ENCODE measurements at places on chromosomes 7 and 10. TPM values are rescaled to one million over a fixed set of nuclear protein-coding genes. Genes with fewer than 3 reads are reported as not detected.

DNA sequence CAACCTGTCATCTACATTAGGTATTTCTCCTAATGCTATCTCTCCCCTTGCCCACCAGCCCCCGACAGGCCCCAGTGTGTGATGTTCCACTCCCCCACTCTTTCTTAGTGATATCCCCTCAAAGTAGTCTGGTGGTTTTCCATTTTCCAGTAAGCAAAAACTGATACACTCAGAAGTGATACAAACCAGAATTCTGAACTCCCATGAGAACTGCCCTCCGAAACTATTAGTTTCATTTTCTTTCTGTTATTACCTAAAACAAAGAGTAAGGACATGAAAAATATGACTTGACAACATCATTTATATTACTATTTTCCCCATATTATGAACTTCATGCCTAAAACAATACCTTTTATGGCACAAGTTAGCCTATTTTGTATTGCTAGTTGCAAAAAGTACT is 175.0 kb downstream of the OTUD1 start:
- no peak for DNase-seq

GRCh38 chr10:51272555-51272954 is 198.3 kb downstream of the PRKG1 start:
- DNase-seq = no peak

GRCh38 chr7:92695308-92696261 is 105.4 kb upstream of the FAM133B start:
- no peak for DNase-seq

DNA sequence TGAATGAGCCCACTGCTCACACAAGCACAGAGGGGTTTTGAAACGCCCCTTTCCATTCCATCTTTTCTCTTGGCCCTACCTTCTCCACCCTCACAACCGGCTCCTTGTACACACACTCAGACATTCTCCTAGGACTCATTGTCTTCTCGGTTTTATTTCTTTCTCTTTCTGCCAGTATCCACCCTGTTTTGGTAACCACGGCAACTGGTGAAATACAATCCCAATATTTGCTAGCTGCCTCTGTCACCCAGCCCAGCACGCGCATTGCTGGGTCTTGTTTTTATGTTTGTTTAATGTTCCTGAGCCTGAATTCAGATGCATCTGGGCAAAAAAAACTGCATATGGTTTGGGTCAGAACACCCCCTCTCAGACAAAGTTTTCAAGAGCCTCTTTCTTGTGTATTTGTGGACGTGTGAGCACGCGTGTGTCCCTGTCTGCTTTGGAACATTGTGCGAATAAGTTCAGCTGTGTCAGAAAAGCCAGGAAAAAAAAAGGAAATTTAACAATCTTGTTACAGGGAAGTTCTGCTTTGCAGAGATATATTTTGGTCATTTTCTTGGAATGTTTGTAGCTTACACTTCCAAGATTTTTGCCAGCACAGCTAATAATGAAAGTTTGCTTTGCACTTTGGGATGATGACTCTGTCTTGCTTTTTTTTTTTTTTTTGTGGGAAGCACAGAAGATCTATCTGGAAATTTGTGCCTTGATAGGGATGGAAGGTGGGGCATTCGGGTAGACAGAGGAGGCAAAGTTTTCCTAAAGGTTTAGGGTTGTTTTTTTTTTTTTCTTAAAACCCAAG is 225.9 kb downstream of the TRIL start:
- no peak for DNase-seq

- DNase-seq = no peak
Observed at GRCh38 chr10:59258890-59259289, 82.4 kb downstream of the PHYHIPL start.

C10orf67 gene
- not detected for total RNA-seq

Measured in activated CD8-positive, alpha-beta T cell treated with anti-CD3 and anti-CD28 coated beads, Interleukin-2, amount 10 ng/mL, durations not matched to agents 7 days and 5 days (primary cell).